ENCODE measurements at places on chromosomes 1 and 21. TPM values are rescaled to one million over a fixed set of nuclear protein-coding genes. Genes with fewer than 3 reads are reported as not detected.

GRCh38 chr1:160168016-160168415 is 16.6 kb downstream of the ATP1A4 start:
- DNase-seq, result no peak

GRCh38 chr1:228691211-228691610 is 44.1 kb upstream of the RHOU start:
- DNase-seq, result no peak

- DNase-seq, result no peak
Observed at GRCh38 chr1:91731815-91732214, 154.1 kb downstream of the TGFBR3 start.

DNA sequence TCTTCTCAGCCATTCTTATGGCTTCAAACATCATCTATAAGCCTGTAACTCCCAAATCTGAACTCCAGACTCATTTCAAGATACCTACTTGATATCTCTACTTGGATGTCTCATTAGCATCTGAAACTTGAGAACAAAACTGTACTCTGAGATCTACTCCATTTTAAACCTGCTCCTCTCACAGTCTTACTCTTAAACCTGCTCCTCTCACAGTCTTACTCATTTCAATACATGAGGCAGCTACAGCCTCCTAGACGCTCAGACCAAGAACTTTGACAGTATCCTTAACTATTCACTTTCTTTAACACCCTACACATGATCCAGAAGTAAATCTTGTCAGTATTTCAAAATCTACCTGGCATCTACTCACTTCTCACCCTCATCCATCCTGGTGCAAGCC is 54.3 kb downstream of the NBPF6 start:
- no peak for DNase-seq

GRCh38 chr1:235213752-235214151 is 52.7 kb upstream of the RBM34 start:
- no peak for DNase-seq

DNA sequence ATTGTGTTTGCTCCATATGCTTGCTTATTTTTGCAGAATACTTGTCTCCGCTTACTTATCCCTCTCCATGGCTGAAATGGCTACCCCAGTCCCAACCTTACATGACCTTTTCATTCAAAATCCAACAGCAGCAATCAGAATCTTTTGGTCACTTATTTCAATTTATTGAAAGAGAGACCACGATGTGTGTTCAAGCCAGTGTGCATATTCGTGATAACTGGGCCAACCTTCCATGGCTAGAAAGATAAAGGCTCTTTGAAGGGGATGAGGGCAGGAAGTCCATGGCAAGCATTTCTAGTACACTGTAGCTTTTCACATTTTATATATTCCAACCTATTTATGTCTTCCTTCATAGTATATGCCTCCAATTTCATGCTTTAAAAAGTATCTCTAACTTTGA is 23.1 kb downstream of the HSD11B1 start:
- no peak for DNase-seq

DNA sequence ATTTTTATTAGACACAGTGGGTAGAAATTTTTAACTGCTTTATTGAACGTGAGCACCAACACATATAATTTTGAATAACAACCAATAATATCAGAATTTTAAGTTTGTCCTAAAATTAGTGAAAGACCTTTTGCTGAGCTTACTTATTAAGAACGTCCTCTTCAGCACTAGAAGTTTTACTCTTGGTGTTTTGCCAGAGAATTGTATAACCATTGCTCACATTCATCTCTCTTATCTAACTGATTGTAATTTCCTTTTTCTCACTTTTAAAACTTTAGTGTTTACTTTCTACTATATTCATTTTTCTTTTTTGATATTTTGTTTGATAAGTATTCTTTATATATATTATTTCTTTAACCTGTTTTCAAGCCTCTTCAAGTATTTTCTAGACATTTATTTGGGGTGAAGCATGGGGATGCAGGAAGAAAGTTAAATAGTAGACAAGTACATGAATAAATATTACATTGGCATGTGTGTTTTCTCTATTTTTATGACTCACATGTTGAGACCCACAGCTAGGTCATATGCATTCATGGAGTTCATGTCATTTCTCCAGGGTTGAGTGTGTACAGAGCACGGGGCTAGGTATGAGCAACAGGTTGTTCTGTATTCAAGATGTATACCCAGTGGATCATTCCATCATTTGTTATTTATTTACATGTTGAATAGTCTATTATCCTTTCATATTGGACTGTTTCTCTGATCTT is 90.6 kb downstream of the ATP6V1G3 start:
- DNase-seq, result no peak

DNA sequence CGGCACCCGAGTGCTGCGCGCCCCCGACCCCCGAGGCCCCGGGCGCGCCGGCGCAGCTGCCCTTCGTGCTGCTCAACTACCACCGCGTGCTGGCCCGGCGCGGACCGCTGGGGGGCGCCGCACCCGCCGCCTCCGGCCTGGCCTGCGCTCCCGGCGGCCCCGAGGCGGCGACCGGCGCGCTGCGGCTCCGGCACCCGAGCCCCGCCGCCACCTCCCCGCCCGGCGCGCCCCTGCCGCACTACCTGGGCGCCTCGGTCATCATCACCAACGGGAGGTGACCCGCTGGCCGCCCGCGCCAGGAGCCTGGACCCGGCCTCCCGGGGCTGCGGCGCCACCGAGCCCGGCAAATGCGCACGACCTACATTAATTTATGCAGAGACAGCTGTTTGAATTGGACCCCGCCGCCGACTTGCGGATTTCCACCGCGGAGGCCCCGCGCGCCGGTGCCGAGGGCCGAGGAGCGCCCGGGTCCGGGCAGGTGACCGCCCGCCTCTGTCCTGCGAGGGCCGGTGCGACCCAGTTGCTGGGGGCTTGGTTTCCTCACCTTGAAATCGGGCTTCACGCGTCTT is 49.0 kb downstream of the SIM2 start:
- DNase-seq, result no peak

- peak; percentile 47 for DNase-seq
Observed at GRCh38 chr1:116311756-116312680, 61.0 kb upstream of the ATP1A1 start.

DNA sequence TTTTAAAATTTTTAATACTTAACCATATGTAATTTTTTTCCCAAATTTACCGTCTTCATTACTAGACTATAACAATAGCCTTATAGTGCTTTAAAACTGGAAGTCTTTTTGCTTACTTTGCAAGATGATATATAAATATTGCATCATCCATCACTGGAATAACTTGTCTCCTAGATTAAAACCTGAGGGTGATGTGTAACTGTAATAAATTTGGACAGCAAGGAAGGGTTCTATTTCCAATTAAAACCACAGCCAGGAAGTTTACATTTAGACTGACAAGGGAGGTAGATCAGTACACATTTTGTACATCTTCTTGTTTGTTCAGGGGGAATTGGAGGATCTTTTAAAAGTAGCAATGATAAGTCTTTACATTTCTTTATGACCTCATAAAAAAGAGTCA is 21.9 kb downstream of the NTNG1 start:
- DNase-seq, result no peak

DNA sequence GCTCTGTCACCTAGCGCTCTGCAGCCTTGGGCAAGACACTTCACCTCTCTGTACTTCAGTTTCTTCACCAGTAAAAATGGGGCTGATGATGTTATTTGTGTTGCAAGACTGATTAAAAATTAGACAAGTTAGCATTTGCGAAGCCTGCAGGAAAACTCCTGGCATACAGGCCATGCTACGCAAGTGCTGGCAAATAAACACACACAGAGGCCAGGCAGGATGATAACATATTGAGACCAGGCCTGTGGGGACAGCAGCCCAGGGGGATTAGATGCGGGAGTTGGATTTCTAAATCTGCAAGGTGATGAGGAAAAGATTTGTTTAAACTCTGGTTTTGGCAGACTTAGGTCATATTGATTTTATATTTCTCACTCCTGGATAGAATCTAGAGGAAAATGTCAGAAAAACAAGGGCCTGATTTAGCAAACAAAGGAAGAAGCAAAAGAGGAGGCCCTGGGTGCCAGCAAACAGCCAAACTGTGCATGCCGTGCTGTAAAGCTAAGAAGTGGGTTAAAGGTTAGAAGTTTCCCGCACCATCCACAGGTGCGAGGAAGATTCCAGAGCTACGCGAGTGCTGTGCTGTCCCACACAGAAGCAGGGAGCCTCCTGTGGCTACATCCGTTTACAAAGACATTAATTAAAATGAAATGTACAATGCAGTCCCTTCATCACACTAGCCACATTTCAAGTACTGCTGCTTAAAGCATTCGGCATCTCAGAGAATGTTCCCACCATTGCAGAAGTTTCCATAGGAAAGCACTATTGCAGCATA is 532.2 kb downstream of the NPHP4 start:
- no peak for DNase-seq

CLEC20A gene
- polyA plus RNA-seq, result 0.18 TPM

C21orf91 gene
- 25.7 TPM for polyA plus RNA-seq
